ENCODE measurements at places on chromosomes 12 and 14. TPM values are rescaled to one million over a fixed set of nuclear protein-coding genes. Genes with fewer than 3 reads are reported as not detected.

Gene ACACB
- total RNA-seq, result 6.5 TPM

DNA sequence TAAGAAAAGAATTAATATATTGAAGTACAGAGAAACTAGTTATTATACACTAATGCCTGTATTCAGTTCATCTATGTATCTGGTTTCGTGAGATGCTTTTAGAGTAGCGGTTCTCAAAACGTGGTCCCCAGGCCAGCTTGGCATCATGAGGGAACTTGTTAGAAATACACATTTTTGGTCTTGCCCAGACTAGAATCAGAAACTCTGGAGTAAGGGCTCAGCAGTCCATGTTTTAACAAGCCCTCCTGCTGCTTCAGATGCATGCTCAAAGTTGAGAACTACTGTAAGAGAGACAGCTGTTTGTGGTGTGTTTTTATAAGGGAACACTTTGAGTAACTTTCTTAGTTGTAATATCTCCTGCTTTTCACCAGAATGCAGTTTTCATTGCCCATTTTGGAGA, 18.1 kb downstream of the GPATCH2L start:
- H3K27me3 ChIP-seq, result no peaks in the 10 kb centered on the region
- H3K27ac ChIP-seq, result no peak overlapping the region
- peaks cover 73% of the 10 kb centered on the region for H3K36me3 ChIP-seq
- H3K4me1 ChIP-seq, result no peaks in the 10 kb centered on the region
- DNase-seq, result no peak

GRCh38 chr14:86774916-86775315, 1218.1 kb downstream of the GALC start:
- H3K4me1 ChIP-seq, result 0 out of 2 replicates have a peak, but pooled peaks cover 4% of the 10 kb centered on the region
- H3K4me3 ChIP-seq, result no peak overlapping the region
- no peak overlapping the region for H3K27ac ChIP-seq

DNA sequence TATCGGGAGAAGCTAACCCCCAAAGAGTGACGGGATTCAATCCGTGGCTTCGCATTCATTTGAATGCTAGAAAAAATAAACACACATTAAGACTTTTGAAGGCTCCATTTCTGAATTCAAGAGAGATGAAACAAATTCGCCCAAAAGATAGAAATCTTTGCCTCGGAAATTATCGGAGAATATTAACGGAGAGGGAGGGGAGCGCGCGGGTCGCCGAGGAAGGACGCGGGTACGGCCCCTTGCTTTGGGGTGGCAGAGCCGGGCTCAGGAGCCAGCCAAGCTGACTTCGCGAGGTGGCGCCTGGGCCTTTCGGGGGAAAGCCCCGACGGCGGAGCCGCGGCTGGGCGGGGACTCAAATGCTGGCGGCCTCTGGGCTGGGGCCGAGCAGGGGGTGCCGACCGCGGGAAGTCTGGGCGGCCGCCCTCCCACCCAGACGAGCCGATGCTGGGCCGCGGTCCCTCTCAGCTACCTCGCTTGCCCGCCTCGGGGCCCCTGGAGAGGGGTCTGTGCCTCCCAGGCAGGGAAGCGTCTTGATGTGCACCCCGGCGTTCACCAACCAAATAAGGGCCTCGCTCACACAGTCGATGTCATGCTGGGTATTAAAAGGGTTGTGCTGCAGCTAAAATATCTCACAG, 14.7 kb downstream of the NKX2-1 start:
- H3K36me3 ChIP-seq, result no peaks in the 10 kb centered on the region
- H3K4me3 ChIP-seq, result no peak overlapping the region
- no peaks in the 10 kb centered on the region for H3K4me1 ChIP-seq
- no peak overlapping the region for H3K27ac ChIP-seq

DNA sequence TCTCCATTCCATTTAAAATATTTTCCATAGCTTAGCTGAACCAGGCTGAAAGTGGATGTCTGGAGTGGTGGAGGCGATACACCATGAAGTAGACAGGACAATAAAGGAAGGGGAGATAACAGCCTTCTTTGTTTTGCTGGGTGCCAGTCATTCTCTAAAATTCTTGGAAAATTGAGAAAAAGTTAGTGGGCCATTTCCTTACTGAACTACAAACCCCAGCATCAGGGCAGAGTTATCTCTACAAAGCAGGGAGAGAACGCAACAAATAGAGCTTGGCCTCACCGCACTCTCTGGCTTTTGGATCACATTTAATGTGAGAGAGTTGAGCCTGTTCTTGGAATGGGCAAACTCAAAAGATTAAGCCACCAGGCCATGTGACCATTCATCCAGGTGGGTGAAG, 41.2 kb upstream of the LRRC10 start:
- DNase-seq, result no peak
- no peak overlapping the region for H3K27ac ChIP-seq
- H3K4me1 ChIP-seq, result peaks cover 21% of the 10 kb centered on the region

All from Karpas-422 (cell line).